ENCODE measurements at places on chromosomes 2 and 18. TPM values are rescaled to one million over a fixed set of nuclear protein-coding genes. Genes with fewer than 3 reads are reported as not detected.

DNA sequence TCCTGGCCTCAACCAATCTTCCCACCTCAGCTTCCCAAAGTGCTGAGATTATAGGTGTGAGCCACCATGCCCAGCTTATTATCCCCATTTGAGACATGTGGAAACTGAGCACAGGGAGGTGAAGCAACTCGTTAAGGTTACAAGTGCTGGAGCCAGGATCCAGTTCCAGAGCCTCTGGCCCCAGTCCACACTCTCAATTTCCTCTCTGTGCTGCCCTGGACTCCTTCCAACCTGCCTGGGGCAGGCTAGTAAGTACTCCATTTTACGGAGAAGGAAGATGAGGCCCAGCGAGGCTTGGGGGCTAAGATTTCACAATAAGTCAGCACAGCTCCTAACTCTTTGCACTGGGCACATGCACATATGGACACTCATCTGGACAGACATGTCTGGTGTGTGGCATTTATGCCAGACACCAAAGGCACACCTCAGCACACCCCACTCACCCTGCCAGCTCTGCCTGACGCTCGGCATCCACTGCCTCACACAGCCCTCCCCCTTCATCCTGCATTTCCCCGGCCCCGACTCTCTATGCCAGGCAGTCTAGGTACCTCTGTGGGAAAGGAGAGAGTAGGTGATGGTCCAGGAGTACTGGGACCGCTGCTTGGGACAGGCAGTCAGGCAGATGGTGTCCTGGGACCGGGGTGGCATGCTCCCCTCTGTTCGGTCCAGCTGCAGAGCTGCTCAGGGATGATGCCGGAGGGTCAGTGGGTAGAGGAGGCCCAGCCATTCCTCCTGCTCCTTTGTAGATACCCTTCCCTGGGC is 20.5 kb downstream of the CFAP65 start:
- DNase-seq = no peak
- no peaks in the 10 kb centered on the region for H3K4me1 ChIP-seq
- H3K27me3 ChIP-seq = peaks cover 61% of the 10 kb centered on the region
- H3K27ac ChIP-seq = no peak overlapping the region
- H3K4me3 ChIP-seq = no peak overlapping the region

- no peaks in the 10 kb centered on the region for H3K27me3 ChIP-seq
- H3K36me3 ChIP-seq = no peaks in the 10 kb centered on the region
- H3K4me3 ChIP-seq = no peak overlapping the region
- DNase-seq = no peak
- H3K27ac ChIP-seq = no peak overlapping the region
- H3K4me1 ChIP-seq = no peaks in the 10 kb centered on the region
These were observed 445.5 kb upstream of the PKDCC start for GRCh38 chr2:41602341-41602740.

- no peaks in the 10 kb centered on the region for H3K27me3 ChIP-seq
- H3K36me3 ChIP-seq = no peaks in the 10 kb centered on the region
- no peak overlapping the region for H3K27ac ChIP-seq
- no peak for DNase-seq
- no peaks in the 10 kb centered on the region for H3K4me1 ChIP-seq
These were observed 36.8 kb downstream of the SPC25 start for GRCh38 chr2:168853471-168853870.

GRCh38 chr2:127050803-127051115 is 56.2 kb downstream of the BIN1 start:
- no peak overlapping the region for H3K27ac ChIP-seq
- H3K4me1 ChIP-seq = no peaks in the 10 kb centered on the region
- no peak for DNase-seq
- no peak overlapping the region for H3K4me3 ChIP-seq
- 0 out of 2 replicates have a peak, but pooled peaks cover 4% of the 10 kb centered on the region for H3K36me3 ChIP-seq
- no peaks in the 10 kb centered on the region for H3K27me3 ChIP-seq

Gene DLX1
- total RNA-seq = not detected

- no peak overlapping the region for H3K4me3 ChIP-seq
- peaks cover 60% of the 10 kb centered on the region for H3K4me1 ChIP-seq
- DNase-seq = peak; percentile 27
- H3K36me3 ChIP-seq = no peaks in the 10 kb centered on the region
- H3K27ac ChIP-seq = peak overlapping the region; percentile 31
These were observed 47.8 kb downstream of the PHLPP1 start for GRCh38 chr18:62763101-62763521.

- no peak for DNase-seq
- no peaks in the 10 kb centered on the region for H3K27me3 ChIP-seq
- H3K27ac ChIP-seq = peak overlapping the region; percentile 66
- H3K36me3 ChIP-seq = no peaks in the 10 kb centered on the region
- no peak overlapping the region for H3K4me3 ChIP-seq
- H3K4me1 ChIP-seq = peaks cover 42% of the 10 kb centered on the region
These were observed 40.4 kb upstream of the CDC42EP3 start for GRCh38 chr2:37711831-37712230.

Gene CD8B2
- not detected for total RNA-seq

GRCh38 chr2:1638281-1638860 is 105.9 kb downstream of the PXDN start:
- H3K27ac ChIP-seq = no peak overlapping the region
- peaks cover 38% of the 10 kb centered on the region for H3K27me3 ChIP-seq
- no peak overlapping the region for H3K4me3 ChIP-seq
- peaks cover 16% of the 10 kb centered on the region for H3K4me1 ChIP-seq

DNA sequence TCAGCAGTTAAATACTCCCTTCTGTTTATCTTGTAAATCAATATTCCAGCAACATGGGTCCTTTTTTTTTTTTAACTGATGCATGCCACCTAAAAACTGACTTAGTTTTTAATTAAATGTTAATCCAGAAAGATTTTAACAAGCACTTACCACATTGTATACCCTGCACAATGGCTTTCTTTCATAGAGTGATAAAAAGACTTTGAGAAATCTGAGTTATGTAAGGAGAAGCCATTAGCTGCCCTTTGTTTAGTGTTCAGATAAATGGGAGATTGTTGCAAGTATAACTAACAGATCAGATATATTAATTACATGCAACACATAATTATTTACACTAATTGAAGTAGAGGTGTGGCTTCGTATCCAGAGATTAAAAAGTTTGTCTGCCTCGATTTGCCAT is 22.7 kb upstream of the NFATC1 start:
- H3K4me1 ChIP-seq = no peaks in the 10 kb centered on the region
- H3K27ac ChIP-seq = no peak overlapping the region
- no peak overlapping the region for H3K4me3 ChIP-seq
- no peaks in the 10 kb centered on the region for H3K27me3 ChIP-seq
- H3K36me3 ChIP-seq = no peaks in the 10 kb centered on the region
- DNase-seq = no peak

Gene TSGA10
- total RNA-seq = 13.5 TPM
